ENCODE measurements at places on chromosomes 12 and 14.

- no peak for DNase-seq
Observed at GRCh38 chr14:95816539-95816938, 60.1 kb upstream of the TUNAR start.

DNA sequence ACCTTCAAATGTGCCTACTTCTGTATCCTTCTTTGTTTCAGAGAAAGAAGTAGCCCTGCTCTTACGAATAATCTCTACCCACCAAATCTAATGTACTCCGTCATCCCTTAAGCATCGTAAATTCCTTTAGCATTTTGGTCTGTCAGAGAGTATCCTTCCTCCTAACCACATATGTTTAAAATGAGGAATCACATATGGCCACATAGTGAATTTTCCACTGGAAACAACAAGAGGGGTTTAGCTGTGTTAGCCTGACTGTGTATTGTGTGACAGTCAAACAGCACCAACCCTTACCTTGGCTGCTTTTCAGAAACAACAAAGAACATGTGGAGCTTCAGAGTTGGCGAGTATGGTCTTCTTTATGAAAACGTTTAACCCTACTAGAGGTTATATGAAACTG, 5.5 kb downstream of the LUM start:
- DNase-seq: no peak

DNA sequence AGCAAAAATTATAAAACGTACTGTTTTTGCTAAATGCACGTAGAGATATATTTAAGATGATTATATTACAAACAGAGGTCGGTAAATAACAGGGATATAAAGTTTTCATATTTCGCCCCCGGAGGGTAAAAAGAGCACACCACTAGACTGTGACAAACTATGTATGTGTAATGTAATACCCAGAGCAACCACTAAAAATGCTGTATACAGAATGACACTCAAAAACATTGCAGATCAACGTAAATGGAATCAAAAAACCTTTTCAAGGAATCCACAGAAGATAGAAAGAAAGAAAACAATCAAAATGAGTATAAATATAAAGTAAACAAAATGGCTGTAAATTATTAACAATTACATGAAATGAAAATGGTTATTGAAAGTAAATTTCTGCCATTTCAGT, 37.6 kb upstream of the PRB4 start:
- no peak for DNase-seq

- no peak for DNase-seq
Observed at GRCh38 chr12:75971253-75971652, 60.3 kb downstream of the PHLDA1 start.

DNA sequence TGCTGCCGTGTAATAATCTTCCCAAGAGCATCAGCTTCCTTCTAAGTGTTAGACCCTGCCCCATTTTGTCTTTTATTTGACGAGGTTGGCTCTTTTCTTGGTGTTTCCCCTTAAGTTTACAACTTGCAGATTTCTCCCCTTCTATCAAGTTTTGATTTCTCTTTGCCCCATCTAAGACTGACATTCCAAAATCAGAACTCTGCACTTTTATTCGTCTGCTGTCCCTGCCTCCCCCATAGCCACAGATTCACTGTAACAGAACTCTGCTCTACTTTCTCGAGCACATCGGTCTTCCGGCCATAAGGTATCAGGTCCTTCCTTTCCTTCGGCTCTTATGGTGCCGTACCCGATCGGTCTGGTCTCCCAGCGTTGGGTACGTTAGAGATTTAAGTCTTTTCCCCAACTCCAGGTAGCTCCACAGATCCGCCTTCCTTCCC, 563 bp downstream of the DCP1B start:
- no peak for DNase-seq

All from NCI-H2029 treated with DMSO at 0.1 percent for 48 hours (cell line).